Cerebellar nuclear complex (tissue), 1 donor: ENCODE measurements at places on chromosomes 5 and 9.

DNA sequence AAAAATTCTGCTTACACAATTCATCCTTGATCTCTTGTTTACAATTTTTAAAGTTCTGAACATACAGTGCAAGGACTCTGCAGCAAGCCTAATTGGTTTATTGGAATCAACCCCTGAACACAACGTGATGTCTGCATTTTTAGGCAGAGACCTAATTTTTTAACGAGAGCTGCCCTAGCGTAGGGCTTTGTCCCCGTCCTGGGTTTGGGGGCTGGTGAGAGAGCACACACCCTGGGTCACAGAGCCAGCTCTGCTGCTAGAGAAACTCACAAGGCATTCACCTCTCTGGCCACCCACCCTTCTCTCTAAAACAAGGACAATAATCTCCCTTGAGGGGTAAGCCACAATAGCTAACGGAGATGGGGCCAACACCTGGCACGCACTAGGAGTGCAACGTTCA is 28.2 kb downstream of the SH3PXD2B start:
- no peak for DNase-seq

DNA sequence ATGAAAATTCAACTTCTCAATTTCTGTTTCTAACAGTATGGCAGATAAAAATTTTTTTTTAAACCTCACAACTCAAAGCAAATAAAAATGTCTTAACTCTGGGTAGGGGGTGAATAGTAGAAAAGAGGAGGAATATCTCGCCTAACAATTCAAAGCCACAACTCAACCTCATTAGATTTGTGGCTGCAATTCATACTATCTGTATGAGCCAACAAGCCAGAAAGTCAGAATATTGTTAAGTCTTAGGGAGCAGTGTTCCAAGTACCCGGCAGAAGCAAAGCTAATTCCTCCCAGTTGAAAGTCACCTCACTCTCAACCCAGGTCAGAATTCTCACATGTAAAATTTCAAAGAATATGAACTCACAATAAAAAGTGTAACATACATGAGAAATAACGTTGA is 15.0 kb downstream of the PJA2 start:
- DNase-seq, result no peak

DNA sequence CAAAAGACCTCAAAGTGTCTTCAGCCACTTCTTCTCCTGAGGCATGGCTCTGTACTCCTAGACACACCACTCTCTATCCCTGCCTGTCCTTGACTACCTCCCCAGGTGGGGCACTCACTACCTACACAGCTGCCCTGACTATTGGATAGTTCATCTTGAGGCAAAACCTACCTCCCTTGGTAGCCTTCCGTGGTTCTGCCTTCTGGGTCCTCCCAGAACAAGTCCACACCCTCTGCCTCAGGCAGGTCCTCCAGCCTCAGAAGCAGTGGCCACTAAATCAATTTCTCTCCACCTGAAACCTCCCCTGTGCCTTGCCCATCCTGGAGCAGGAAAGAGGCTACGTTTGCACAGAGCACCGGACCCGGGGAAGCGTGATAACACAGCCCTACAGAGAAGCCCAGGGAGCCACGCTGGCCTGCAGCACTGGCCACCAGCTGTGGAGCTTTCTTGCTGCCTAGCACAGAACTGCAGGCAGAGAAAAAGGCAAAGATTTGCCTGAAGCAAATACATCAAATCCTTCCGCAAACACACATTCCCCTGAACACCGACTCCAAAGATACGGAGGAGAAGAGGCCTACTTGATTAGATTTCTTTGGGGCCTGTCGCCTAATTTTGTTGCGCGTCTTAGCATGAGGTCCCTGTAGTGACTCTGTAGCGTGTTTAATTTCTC is 141.8 kb downstream of the C9orf50 start:
- DNase-seq, result no peak

DNA sequence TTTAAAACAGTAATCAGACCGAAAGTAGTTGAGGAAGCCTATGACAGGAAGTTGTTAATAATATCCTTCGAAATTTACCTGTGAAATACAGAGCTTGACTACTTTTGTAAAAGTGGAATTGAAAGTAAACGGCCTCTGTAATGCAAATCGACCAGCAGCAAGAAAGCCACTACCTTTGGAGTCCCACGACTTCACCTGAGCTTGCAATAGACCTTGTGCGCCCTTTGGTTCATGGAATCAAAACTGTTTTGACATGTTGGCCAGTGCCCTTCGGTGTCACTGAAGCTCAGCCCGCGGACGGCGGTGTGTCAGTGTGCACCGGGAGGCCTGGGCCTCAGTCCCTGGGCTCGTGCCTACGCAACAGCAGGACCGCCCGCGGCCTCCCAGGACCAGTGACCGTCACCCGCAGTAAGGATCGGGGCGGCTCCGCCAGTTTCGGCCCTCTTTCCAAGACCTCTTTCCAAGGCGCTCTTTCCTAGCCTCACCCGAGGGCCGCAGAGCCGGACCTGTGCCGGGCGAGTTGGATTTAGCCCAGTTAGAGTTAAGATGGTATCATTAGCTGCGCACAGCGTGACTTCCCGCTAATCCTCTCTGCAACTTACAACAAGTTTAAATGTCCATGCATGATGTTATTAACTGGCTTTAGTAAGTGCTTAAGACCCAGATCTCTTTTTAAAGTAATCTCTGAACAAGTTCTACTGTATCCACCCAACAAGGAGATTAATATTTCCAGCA is 223.3 kb downstream of the MEF2C start:
- peak; percentile 12 for DNase-seq

DNA sequence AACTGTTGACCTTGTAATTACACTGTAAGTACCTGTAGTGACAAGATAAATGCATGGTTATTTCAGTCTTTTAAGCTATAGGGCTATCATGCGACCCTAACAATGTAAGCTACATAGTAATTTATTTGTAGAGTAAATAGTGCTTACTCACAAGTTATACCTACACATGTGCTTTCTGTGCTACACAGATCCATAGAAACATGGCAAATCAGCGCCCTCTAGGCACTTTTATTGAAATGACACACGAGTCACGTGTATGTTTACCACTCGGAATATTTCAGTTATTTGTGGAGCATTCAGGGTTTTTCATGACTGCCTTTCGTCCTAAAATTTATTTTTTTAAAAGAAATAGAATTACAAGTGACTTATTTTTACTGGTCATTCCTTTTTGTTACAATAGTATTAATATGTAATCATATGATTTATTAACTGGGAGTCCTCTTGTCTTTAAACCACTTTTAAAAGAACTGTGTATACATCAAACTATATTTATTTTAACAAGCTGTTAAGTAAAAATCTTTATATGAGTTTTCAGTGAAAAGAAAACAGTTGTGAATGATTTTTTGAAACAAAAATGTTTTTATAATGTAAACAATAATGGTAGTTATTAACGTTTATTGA is 1242.3 kb upstream of the WWC1 start:
- no peak for DNase-seq

DNA sequence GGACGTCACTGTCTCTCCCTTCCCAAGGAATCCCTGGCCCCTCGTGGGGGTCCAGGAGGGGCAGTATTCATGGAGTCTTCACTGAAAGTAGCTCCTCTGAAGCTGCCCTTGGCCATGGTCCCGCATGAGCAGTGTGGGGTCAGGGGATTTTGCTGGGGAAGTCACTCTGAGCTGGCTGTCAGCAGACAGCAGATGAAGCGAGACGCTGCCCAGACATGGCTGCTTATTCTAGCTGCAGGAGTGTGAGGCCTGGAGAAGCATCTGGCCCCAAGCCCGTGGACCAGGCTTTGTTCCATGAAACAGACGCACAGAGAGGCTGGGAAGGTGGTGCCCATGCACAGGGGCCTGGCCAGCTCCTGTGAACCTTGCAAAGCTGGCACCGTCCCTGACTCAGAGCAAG is 21.5 kb upstream of the ASS1 start:
- DNase-seq, result no peak

- no peak for DNase-seq
These were observed 2.0 kb downstream of the ZMYND19 start for GRCh38 chr9:137588311-137588710.

GRCh38 chr5:34833976-34834793 is 4.8 kb upstream of the TTC23L start:
- no peak for DNase-seq
